Osteocyte (in vitro differentiated cells): ENCODE measurements at places on chromosomes 2 and 18. TPM values are rescaled to one million over a fixed set of nuclear protein-coding genes. Genes with fewer than 3 reads are reported as not detected.

GRCh38 chr2:160220026-160220425, 20.0 kb upstream of the ITGB6 start:
- no peaks in the 10 kb centered on the region for H3K27me3 ChIP-seq
- H3K27ac ChIP-seq = peak overlapping the region; percentile 98
- H3K36me3 ChIP-seq = no peaks in the 10 kb centered on the region
- no peak for DNase-seq

GRCh38 chr2:6748406-6749067, 117.2 kb downstream of the CMPK2 start:
- no peak overlapping the region for H3K27ac ChIP-seq
- DNase-seq = no peak
- no peak overlapping the region for H3K4me3 ChIP-seq

DNA sequence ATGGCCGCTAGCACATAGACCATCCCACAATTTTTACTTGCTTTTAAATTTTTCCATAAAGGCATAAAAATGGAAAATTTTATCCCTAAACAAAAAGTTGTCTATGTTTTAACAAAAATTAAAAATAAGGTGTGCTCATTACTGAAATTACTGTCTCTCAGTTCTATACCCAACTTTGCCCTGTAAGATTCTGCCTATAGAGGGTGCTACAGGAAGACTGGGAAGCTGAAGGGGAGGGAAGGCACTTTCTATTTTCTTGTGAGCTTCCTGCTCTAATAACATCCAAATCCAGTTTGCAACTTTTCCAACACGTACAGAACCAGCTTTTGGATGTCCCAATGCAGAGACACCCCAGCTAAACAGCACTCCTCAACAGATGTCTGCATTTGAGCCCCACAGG, 666.9 kb downstream of the PLCL1 start:
- no peaks in the 10 kb centered on the region for H3K4me1 ChIP-seq
- no peak for DNase-seq
- no peaks in the 10 kb centered on the region for H3K27me3 ChIP-seq
- H3K27ac ChIP-seq = no peak overlapping the region

DNA sequence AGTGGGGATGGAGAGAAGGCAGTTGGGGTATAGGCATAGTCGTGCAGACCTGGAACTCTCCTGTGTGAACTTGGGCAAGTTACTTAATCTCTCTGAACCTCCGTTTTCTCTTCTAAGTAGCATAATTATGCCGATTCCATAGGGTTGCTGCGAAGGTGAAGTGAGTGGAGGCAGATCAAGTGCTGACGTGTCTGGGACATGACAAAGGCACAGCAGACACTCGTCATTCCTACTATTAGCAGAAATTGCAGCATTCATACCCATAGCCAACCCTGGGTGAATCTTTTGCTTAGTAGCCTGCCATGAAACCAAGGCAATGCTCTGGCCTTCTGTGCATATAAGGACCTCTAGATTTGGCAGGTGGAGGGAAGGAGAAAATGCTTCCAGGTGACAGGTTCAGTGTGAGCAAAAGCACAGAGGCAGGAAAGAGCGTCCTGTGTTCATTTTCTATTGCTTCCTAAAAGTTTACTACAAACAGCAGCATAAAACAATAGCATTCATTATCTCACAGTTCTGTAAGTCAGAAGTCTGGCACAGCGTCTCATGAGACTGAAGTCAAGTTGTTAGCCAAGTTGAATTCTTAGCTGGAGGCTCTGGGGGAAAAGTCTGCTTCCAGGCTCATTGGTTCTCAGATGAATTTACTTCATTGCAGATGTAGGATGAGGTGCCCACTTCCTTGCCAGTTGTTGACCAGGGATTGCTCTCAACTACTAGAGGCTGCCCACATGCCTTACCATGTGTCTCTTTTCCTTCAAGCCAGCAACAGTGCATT, 77.8 kb downstream of the CTIF start:
- H3K4me1 ChIP-seq = peaks cover 86% of the 10 kb centered on the region
- peak overlapping the region; percentile 35 for H3K27ac ChIP-seq
- peaks cover 14% of the 10 kb centered on the region for H3K36me3 ChIP-seq
- no peak overlapping the region for H3K4me3 ChIP-seq

DNA sequence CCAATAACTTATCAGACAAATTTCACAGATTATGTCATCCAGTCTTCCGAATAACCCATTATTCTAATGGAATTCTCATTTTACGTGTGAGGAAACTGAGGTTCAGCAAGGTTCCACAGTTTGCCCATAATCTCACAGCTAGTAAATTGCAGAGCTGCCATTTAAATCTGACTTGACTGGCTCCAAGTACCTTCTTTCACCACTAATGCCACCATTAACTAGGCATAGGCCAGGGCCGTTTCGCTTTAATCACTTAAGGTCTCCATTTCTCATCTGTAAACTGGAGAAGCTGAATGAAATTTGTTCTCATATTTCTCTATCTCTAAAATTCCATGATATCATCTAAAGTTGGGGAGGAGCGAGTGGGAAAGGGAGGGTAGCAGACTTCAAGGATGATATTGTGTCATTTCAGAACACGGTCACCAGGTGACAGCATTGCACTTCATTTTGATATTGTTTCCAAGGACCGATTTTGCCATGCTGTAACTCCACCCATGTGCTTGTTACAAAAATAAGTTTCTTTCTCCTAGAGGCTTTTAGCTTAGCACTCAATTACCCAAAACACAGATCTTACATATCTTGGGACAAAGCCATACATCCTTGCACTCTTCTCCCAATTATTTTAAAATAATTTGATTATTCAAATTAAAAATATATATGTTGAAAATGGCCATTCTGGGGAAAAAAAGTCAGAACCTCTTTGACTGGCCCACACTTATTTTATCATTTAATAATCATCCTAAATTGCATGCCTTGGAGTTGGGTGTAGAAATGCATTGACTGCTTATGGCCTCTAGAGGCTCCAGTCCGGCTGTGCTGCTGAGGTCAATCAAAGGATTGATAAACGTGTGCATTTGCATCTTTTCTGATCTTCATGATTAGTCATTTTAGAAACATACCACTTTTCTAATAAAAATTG, 123.8 kb downstream of the AKAIN1 start:
- no peaks in the 10 kb centered on the region for H3K36me3 ChIP-seq
- no peaks in the 10 kb centered on the region for H3K27me3 ChIP-seq
- no peak for DNase-seq
- H3K27ac ChIP-seq = no peak overlapping the region

- peaks cover 9% of the 10 kb centered on the region for H3K36me3 ChIP-seq
- H3K27me3 ChIP-seq = no peaks in the 10 kb centered on the region
- peak overlapping the region; percentile 49 for H3K4me3 ChIP-seq
- peaks cover 16% of the 10 kb centered on the region for H3K4me1 ChIP-seq
- DNase-seq = no peak
These were observed 76.5 kb downstream of the STRN start for GRCh38 chr2:36889795-36890194.

DNA sequence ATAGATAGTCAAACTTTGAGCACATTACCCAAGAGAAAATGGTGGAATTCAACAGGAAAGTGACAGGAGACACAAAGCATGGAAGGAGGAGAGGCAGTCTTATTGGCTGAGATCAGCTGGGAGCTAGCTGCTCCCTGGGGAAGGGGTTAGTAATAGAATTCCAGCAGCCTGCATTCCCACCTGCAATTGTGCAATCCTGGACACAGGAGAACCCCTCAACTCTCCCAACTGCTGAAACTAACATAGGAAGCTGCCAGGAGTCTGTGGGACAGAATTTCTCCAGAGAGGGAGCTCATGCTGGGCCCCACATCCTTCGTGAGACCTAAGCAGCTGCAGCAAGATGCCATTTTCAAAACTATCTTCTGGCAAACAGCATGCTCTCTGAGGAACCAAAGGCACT, 69.8 kb upstream of the ACVR1C start:
- peaks cover 3% of the 10 kb centered on the region for H3K4me1 ChIP-seq
- no peak overlapping the region for H3K27ac ChIP-seq
- H3K27me3 ChIP-seq = no peaks in the 10 kb centered on the region
- no peak overlapping the region for H3K4me3 ChIP-seq
- H3K36me3 ChIP-seq = peaks cover 22% of the 10 kb centered on the region

- no peak for DNase-seq
- no peak overlapping the region for H3K4me3 ChIP-seq
- peaks cover 24% of the 10 kb centered on the region for H3K4me1 ChIP-seq
- no peaks in the 10 kb centered on the region for H3K27me3 ChIP-seq
- no peaks in the 10 kb centered on the region for H3K36me3 ChIP-seq
These were observed 88.1 kb downstream of the EPB41L3 start for GRCh38 chr18:5455674-5456073.

DNA sequence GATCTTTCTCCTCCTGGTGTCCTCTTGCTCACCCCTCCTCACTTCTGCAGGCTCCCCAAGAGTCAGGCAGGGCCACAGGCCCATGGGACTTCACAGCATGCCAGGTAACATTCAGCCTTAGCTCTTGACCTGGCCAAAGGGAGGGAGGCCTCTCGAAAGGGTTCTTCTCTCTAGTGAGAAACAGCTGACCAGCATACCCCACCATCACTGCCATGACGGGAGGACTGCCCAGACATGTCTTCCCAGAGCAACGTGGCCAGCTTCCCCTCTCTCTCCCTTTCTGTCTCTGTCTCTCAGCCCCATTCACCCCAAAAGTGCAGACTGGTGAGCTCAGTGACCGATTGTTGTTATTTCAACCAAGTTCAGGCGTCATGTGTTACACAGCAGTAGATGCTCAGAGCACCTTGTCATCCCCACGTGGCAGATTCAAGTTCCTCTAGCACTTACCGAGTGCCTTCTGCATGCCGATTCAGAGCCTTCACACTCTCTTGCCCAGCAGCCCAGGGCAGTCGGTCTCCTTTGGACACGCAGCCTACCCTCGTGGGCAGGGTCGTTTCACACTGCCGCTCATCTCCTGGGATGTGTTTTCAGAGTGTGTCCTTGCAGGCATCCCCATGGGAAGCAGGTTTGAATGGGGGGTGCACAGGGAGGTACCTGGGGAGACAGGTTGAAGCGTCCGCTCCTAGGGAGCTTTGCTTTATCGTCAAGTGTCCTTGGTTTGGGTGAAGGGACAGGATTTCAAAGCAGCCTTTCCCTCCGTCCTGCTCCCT, 259.9 kb downstream of the NDUFA10 start:
- H3K27ac ChIP-seq = no peak overlapping the region
- H3K4me1 ChIP-seq = no peaks in the 10 kb centered on the region
- H3K27me3 ChIP-seq = no peaks in the 10 kb centered on the region
- H3K36me3 ChIP-seq = peaks cover 3% of the 10 kb centered on the region

DNA sequence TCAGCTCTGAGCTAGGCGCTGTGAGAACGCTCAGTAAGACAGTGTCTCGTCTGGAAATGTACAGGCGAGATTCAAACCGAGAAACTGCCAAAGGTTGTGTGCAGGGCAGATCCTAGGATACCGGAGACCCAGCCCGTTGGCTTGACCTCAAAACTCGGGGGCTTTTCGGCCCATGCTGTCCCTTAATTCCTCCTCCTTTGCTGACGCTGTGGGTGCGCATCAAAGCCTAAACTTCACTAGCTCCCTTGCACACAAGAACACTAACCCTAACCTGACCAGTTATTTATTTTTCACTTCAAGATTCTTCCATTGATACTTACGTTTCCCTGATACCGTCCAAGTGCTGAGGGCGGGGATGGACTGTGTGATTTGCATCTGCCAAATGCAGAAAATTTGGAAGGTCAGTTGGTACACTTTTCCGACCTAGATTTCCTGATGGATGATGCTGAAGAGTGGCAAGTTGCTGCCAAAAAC, 1.0 kb upstream of the AAK1 start:
- no peak for DNase-seq
- peaks cover 40% of the 10 kb centered on the region for H3K4me1 ChIP-seq
- peak overlapping the region; percentile 99 for H3K27ac ChIP-seq
- peak overlapping the region; percentile 95 for H3K4me3 ChIP-seq

- no peaks in the 10 kb centered on the region for H3K36me3 ChIP-seq
- H3K4me3 ChIP-seq = no peak overlapping the region
- no peak overlapping the region for H3K27ac ChIP-seq
- peaks cover 15% of the 10 kb centered on the region for H3K4me1 ChIP-seq
- DNase-seq = no peak
These were observed 57.4 kb upstream of the LAPTM4A start for GRCh38 chr2:20108655-20109396.

DNA sequence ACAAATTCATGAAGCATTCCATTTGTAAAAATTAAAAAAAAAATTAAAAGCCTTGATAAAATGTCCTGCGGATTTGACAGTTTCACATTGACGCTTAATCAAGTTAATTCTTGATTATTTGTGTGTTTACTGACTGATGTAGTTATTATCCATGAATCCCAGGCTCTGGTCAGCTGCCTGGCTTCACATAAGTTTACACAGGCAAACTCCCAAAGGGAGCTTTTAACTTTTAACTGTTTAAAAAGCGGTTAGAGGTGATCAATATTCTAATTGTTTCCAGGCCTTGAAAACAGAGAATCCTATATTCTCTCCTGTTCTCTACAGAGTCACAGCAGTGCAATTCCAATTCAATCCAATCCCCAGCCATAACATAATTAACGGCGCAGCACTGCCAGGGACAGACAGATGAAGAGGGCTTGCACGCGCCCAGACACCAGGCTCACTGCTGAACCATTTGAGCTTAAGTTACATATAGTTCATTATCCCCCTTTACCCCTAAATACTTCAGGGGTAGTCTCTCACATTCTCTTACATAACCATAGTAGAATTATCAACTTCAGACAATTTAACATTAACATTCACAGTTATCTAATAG, 47.5 kb downstream of the ATP8B1 start:
- H3K36me3 ChIP-seq = peaks cover 21% of the 10 kb centered on the region
- DNase-seq = no peak
- no peak overlapping the region for H3K4me3 ChIP-seq
- H3K4me1 ChIP-seq = peaks cover 32% of the 10 kb centered on the region

DNA sequence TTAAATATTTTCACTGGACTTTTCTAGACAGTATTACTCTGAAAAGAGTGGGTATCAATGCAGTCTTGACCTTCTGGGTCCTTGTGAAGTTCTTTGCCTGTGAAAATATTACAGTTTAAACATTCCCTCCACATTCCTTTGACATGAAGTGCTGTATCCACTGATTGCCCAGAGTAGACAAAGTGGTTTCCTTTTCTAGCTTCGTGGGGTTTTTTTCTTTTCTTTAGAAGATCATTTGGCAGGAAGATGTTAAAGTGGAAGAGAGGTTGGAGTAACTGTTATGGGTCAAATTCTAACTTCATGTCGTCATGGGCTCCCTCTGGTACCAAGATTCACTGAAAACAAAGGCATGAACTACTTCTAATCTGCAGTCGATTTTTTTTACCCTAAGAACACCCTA, 496.9 kb downstream of the EPHA4 start:
- peaks cover 28% of the 10 kb centered on the region for H3K4me1 ChIP-seq
- no peak for DNase-seq
- H3K27me3 ChIP-seq = no peaks in the 10 kb centered on the region

Gene KIAA1328
- total RNA-seq = 10.1 and 10.7 TPM in 2 replicates

Gene LDAH
- 25.7 and 28.0 TPM in 2 replicates for total RNA-seq

Gene ECEL1
- 0.13 and 0.60 TPM in 2 replicates for total RNA-seq

Gene PDE11A
- total RNA-seq = 0.05 TPM in 1 of 2 replicates, not detected in the other

Gene ANKRD30BL
- not detected in 2 replicates for total RNA-seq
